Cortex of kidney (tissue), 1 donor: ENCODE measurements at places on chromosomes 16 and 17.

DNA sequence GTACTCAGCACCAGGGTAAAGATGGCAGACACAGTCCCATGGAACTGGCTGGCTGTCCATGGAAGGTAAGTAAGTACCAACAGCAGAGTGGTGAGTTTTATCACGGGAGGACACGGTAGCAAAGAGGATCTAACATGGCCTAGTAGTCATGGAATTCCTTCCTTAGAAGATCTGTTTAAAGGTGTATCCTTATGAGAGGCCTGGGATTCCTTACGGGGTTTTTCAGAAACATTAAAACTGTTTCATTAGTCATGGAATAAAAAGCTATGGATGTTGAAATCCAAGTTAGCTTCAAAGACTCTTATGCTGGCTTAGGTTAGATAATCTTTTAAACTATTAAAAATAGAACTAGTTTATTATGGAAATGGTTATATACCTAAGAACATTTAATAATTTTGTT is 7.4 kb downstream of the FTO start:
- no peak for DNase-seq

- no peak for DNase-seq
Measured at GRCh38 chr17:44502598-44503146, 534 bp downstream of the GPATCH8 start.

DNA sequence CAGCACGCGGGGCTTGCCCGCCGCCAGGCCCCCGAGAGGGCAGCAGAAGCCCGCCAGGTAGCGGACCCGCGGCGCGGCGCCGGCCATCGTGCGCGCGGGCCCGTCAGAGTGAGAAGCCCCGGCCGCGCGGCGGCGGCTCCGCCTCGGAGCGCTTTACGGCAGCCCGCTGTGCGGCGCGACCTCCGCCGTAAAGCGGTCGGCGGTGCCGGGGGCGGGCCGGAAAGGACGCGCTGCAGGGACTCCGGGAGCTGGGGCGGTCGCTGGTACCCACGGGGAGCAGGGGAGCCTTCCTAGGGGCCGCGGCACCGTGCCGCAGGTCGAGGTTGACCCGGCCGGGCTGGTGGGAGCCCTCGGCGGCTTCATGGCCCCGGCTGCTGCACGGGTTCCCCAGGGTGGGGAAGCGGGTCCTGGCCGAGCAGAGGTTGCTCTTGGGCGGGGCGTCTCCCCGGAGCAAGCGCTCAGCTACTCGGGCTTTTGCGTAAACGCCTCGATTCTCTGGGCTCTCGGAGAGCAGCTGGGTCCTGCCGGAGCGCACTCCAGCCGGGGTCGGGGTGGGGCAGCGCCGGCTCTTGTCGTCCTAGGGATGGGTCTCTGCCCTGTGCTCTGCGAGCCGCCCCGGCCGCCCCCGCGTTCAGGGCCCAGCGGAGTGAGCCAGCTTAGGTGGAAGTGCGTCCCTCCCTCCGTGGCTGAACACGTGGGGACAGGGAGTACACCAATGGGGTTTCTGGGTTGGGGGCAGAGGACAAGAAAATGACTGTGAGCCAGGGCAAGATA is at the start of gene FAAP100:
Gene FAAP100, minus strand, starts transcription at position 110 of the 774 bp plus-strand sequence. Its CDS starts 23 bp downstream, at position 87.
- DNase-seq = no peak

- DNase-seq = no peak
Measured at GRCh38 chr17:58446086-58446485, 28.8 kb upstream of the RNF43 start.

DNA sequence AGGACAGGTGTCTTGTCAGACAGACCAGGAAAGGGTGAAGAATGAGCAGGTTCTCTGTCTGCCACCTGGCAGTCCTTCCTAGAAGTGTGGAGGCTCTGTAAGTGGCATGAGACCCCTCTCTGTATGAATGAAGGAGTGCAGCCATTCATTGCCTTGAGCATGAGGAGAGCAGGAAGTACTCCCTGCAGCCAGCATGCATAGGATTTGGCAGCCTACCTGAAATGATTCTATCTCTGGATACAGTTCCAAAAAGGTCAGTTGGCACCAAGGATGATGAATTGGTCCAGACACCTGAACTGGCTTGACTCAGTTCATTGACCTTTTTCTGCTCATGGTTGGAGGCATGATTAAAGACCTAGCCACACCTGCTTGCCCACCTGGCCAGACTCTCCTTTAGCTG is 163.0 kb downstream of the PRKCB start:
- no peak for DNase-seq

DNA sequence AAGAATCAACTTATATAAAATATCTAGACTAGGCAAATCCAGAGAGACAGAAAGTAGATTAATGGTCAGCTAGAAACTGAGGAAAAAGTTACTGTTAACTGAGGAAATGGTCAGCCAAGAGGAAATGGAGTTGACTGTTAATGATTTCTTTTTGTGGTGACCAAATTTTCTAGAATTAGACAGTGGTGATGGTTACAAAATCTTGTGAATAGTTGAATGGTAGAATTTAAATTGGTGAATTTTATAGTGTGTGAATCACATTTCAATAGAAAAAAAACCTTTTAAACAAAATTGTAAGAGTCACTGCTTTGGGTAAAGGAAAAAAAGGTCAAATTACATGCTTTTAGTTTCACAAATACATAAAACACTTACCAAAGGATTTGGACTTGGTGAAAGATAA is 30.0 kb downstream of the APPBP2 start:
- no peak for DNase-seq

GRCh38 chr17:34154961-34155730 is 99.9 kb upstream of the CCL2 start:
- no peak for DNase-seq

DNA sequence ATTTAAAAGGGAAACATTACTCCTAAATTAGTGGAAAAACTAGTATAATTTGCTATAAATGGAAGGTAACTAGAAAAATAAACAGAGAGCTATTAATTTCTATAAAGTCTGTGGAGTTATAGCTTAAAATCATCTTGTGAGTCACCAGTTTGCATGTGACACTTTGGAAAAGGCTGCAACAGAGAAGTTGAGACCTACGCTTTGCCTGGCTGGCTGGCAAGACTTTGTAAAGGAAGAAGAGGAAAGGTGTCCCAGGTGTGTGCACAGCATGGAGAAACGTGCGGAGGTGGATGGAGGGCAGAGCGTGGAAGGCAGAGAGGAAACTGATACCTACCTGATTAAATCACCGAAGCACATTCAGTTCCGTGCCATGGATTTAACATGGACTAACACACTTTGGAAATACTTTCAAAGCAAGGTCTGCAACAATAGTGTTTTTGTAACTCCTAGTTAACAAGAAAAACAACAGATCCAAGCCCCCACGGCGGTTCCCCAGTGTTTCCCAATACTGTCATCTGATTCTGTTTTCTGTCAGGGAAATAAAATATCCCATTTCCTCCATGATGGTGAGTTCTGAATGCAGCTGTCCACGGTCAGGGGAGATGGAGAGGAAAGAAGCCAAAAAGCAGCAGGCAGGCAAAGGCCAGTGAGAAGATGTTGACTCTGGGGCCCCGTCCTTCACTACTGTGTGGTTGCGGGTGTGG is 134.8 kb downstream of the XYLT1 start:
- no peak for DNase-seq

- DNase-seq = no peak
Measured at GRCh38 chr16:19186408-19186807, 18.4 kb downstream of the SYT17 start.

GRCh38 chr17:44934745-44935105 is 12.8 kb downstream of the KIF18B start:
- DNase-seq = no peak

DNA sequence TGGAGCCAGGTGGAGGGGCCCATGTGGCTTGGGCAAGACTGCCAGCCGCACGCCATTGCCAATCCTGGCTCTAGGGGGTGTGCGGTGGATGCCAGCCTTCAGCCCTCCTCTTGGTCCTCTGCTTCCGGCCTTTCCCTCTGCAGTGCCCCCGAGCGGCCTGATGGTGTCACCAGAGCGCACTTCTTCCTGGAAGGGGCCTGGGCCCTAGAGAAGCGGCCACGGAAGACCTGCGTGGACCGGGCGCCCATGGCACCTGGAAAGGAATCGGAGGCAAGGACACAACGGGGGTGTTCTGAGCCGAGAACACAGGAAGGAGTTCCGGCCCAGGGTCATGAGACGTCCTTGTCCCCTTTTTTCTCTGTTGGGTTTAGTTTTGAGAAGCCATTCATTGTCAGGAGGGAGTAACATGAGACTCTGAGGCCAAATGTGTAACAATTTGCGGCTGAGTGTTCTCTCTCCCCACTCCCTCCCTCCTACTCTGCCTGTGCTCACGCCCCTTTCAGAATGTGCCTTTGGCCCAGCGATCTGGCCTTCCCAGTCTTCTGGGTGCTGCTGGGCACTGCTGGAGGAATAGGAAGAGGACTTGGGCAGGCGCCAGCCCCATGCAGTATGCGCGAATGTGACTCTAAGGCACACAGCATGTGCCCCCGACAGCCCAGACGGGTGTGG is 92.8 kb downstream of the IRX3 start:
- no peak for DNase-seq

DNA sequence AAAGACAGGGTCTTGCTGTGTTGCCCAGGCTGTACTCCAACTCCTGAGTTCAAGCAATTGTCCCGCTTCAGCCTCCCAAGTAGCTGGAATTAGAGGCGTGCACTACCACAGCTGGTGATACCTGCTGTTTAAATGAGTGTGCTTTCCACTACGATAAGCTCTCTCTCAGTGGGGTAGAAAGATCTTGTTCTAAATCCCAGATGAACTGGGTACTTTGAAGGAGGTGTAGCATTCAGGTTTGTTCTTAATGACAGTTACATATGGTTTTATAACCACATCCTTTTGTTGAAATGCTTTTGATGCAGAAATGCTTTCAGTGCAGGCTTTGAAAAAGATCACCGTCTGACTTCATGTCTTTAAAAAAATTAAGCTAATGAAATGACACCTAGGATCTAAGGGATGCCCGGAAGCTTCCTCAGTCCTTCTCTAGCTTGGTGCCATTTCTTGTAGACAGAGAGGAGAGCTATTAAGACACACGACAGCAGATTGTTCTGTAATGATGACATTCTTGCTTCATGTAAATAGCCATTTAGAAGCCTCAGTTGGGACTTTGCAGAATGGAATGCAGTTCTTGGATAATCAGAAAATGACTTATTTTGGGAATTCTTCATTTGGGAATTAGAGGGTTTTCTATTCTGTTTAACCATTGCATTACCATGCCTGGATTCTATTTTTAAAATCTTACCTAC is 19.5 kb downstream of the PMM2 start:
- no peak for DNase-seq

GRCh38 chr16:60299241-60299776 is 1565.2 kb upstream of the GOT2 start:
- no peak for DNase-seq

DNA sequence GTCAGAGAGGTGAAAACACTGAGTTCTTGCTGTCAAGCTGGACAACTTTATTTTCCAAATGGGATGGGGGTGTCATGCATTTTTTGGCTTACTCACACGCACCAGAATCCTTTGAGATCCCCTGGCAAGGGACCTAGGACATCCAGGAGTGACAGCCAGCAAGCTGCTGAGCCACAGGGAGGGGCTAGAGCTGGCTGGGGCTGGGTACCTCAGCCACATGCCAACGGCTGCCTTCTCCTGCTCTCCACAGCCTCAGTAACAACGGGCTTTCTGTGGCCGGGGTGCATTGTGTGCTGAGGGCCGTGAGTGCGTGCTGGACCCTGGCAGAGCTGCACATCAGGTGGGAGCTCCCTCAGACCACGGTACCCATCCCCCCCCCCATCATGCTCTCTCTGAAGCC is 47.6 kb downstream of the NLRC5 start:
- no peak for DNase-seq
